MM.1S (cell line): ENCODE measurements at places on chromosomes 1 and 21.
A peak's percentile ranks its signal among the peaks of the same experiment; 100 is the strongest.

- H3K4me3 ChIP-seq = no peak overlapping the region
- H3K27ac ChIP-seq = no peak overlapping the region
- H3K4me1 ChIP-seq = no peaks in the 10 kb centered on the region
- H3K36me3 ChIP-seq = no peaks in the 10 kb centered on the region
- DNase-seq = no peak
Observed at GRCh38 chr1:56331892-56332567, 247.3 kb downstream of the PLPP3 start.

GRCh38 chr1:147611021-147611426 lies 59.3 kb downstream of the ACP6 start:
- H3K36me3 ChIP-seq = no peaks in the 10 kb centered on the region; the same call in 1 of the 2 replicates
- no peaks in the 10 kb centered on the region for H3K27me3 ChIP-seq
- H3K4me1 ChIP-seq = peaks cover 23% of the 10 kb centered on the region
- no peak overlapping the region for H3K4me3 ChIP-seq
- peak overlapping the region; percentile 59; the same call in 1 of the 2 replicates for H3K27ac ChIP-seq

GRCh38 chr1:93525431-93525830 lies 77.5 kb downstream of the FNBP1L start:
- no peak overlapping the region for H3K4me3 ChIP-seq
- H3K4me1 ChIP-seq = no peaks in the 10 kb centered on the region
- no peaks in the 10 kb centered on the region for H3K27me3 ChIP-seq
- DNase-seq = no peak

DNA sequence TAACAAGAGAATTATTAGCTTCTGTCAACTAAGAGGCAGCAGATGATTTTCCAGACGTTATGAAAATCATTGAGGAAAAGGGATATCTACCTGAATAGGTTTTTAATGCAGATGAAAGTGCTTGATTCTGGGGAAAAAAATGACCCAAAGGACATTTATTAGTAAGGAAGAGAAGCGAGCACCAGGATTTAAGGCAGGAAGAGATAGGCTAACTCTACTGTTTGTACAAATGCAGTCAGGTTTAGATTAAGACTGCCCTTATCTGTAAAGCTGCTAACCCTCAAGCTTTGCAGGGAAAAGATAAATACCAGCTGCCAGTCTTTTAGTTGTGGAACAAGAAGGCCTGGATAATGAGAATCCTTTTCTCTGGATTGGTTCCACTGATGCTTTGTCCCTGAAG lies 33.0 kb upstream of the LRIG2 start:
- no peak overlapping the region for H3K27ac ChIP-seq
- no peak overlapping the region for H3K4me3 ChIP-seq
- H3K27me3 ChIP-seq = no peaks in the 10 kb centered on the region
- DNase-seq = no peak
- H3K36me3 ChIP-seq = no peaks in the 10 kb centered on the region

DNA sequence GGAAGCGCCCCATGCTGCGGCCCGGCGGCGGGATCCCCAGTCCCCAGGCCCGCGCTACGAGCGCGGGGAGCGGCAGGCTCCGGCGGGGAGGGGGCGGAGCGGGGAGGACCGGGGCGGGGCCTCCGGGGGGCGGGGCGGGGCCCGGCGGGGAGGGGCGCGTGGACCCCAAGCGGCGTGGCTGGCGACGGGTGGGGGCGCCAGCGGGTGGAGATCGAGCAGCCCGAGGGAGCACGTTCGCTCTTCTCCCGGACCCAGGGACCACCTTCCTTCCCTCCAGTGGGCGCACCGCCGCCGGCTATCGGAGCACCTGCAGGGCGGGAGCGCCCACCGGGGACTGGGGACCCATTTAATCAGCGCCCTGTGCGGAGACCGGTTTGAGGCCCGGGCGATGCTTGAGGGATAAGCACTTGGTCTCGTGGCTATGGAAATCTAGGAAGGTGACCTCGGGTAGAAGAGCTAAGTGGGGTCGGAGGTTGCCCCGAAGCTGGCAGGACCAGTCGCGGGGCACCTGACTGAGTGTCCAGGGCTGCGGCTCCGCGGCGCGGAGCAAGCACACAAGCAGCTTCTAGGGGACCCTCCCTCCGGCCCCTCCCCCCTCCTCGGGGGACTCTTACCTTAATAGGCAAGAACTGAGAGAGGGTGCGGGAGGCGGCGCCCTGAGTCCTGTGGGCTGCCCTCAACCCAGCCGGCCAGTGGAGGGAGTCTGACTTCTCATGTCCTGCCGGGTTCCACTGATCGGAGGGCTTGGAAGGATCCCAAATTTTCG lies at the start of gene TSPAN2:
Gene TSPAN2 (minus strand): TSS at position 84 of the 766 bp plus-strand sequence. CDS start 71 bp downstream, at position 13.
- H3K4me1 ChIP-seq = no peaks in the 10 kb centered on the region
- no peak within 1 kb of the TSS for H3K27ac ChIP-seq
- no peak for DNase-seq
- H3K36me3 ChIP-seq = no peaks in the 10 kb centered on the region

GRCh38 chr1:66371233-66372005 lies 162.5 kb upstream of the SGIP1 start:
- peaks cover 9% of the 10 kb centered on the region; the same call in 1 of the 2 replicates for H3K36me3 ChIP-seq
- H3K4me3 ChIP-seq = no peak overlapping the region
- peak; percentile 59 for DNase-seq
- no peak overlapping the region for H3K27ac ChIP-seq
- peaks cover 58% of the 10 kb centered on the region for H3K4me1 ChIP-seq

DNA sequence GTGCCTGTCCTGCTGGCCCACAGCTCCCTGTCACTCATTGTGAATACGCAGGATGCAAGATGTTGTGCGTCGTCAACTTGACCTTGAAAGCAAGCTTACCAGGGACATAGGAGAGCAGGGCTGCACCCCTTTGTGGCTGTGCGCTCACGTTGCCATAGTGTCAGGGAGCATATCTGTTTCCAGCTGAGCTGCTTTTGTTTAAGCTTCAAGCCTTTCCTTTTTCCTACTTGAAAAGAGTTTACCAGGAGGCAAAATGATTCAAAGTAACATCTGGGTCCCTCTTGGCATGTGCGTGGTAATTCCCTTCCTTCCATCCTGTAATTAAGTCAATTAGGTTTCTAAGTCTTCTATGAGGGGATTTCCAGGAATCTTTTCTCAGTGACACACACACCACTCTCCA lies 537.1 kb downstream of the AJAP1 start:
- H3K27me3 ChIP-seq = peaks cover 20% of the 10 kb centered on the region
- no peak overlapping the region for H3K4me3 ChIP-seq

- DNase-seq = no peak
- H3K4me3 ChIP-seq = no peak overlapping the region
- H3K27me3 ChIP-seq = no peaks in the 10 kb centered on the region
- H3K27ac ChIP-seq = no peak overlapping the region
Observed at GRCh38 chr1:210882414-210883221, 251.3 kb downstream of the KCNH1 start.

- no peaks in the 10 kb centered on the region for H3K4me1 ChIP-seq
- DNase-seq = peak; percentile 19
- H3K4me3 ChIP-seq = no peak overlapping the region
Observed at GRCh38 chr1:233364695-233365539, 37.4 kb downstream of the MAP3K21 start.

- H3K4me1 ChIP-seq = no peaks in the 10 kb centered on the region
- H3K27me3 ChIP-seq = no peaks in the 10 kb centered on the region
- H3K36me3 ChIP-seq = no peaks in the 10 kb centered on the region
- H3K4me3 ChIP-seq = no peak overlapping the region
- no peak overlapping the region for H3K27ac ChIP-seq
- no peak for DNase-seq
Observed at GRCh38 chr1:169250022-169250421, 117.6 kb downstream of the NME7 start.

DNA sequence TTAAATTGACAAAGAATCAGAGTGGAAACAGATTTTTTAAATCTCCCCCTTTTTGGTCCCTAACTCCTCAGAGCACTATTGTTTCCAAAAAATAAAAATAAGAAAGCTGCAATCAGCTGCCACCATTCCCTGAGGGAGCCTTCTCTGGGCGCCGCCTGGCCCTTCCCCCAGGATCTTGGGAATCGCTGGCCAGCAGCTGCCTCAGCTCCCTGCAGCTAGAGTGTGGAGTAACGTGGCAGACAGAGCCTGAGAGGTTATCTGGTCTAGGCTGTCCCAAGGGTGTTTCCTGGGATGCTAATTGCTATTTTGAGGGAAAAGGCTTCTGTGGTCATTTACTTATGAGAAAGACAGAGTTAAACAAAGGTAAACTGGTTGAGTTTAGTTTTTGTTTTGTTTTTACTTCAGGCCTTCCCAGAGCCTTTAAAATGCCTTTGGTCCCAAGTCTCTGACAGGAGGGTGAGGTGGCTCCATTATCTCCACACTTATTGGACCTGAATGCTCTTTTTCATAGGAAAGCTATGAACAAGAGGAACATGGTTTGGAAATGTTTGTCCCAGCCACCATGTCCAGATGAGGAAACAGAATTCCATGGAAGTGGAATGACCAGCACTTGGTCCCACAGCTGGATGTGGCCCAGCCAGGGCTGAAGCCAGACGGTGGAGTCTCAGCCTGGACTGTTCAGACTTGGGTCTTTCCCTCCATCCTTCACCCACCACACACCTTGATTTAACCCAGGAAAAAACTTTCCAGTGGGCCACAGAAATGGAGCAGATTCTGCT lies 14.1 kb upstream of the KIAA1614 start:
- H3K4me1 ChIP-seq = no peaks in the 10 kb centered on the region
- no peaks in the 10 kb centered on the region for H3K27me3 ChIP-seq
- no peaks in the 10 kb centered on the region for H3K36me3 ChIP-seq
- H3K4me3 ChIP-seq = no peak overlapping the region

GRCh38 chr1:109621379-109622136 lies 1.9 kb downstream of the AMPD2 start:
- H3K4me1 ChIP-seq = peaks cover 7% of the 10 kb centered on the region
- H3K36me3 ChIP-seq = no peaks in the 10 kb centered on the region
- no peak overlapping the region for H3K27ac ChIP-seq
- no peaks in the 10 kb centered on the region for H3K27me3 ChIP-seq
- no peak for DNase-seq

- H3K27ac ChIP-seq = no peak overlapping the region
- no peak overlapping the region for H3K4me3 ChIP-seq
- H3K4me1 ChIP-seq = no peaks in the 10 kb centered on the region
- peaks cover 85% of the 10 kb centered on the region for H3K27me3 ChIP-seq
- DNase-seq = no peak
Observed at GRCh38 chr1:1006305-1007159, 6.6 kb upstream of the HES4 start.

DNA sequence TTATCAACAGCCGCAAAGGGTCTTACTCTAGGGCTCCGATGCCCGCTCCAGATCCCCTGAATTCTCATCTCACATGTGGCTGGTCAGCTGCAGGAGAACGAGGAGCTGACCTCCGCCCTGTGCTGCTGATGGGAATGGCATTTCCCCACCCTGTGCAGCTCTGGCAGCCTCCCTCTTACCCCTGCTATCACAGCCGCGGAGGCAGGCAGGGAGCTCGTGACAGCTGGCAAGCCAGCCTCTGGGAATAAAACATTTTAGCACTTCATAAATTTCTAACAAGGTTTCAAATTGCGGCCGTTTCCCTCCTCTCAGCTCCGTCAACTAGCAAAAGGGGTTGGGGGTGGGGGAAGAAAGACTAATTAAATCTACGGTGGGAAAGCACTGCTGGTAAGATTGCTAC lies 81.1 kb downstream of the DSCAM start:
- no peak overlapping the region for H3K4me3 ChIP-seq
- peaks cover 21% of the 10 kb centered on the region for H3K4me1 ChIP-seq
- H3K27me3 ChIP-seq = no peaks in the 10 kb centered on the region
- H3K36me3 ChIP-seq = no peaks in the 10 kb centered on the region

DNA sequence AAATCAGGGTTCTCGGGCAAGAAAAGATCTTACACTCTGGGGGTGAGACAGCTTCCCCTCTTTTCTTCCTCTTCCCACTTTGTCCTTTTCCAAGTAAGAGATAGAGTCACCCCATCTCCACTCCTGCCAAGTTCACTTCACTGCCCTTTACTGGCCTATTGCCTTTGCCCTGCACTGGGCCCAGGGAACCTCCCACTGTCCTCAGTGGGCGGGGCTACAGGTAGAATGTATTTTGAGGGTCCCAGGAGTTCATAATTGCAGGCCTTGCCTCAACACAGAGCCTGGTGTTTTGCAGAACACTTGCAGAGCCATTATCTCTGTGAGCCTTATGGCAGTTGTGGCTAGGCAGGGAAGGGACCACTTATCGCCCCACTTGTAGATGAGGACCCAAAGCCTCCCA lies 3.3 kb downstream of the AMPD2 start:
- no peak for DNase-seq
- H3K4me3 ChIP-seq = no peak overlapping the region
- no peaks in the 10 kb centered on the region for H3K27me3 ChIP-seq
- H3K36me3 ChIP-seq = no peaks in the 10 kb centered on the region
- H3K4me1 ChIP-seq = peaks cover 7% of the 10 kb centered on the region

DNA sequence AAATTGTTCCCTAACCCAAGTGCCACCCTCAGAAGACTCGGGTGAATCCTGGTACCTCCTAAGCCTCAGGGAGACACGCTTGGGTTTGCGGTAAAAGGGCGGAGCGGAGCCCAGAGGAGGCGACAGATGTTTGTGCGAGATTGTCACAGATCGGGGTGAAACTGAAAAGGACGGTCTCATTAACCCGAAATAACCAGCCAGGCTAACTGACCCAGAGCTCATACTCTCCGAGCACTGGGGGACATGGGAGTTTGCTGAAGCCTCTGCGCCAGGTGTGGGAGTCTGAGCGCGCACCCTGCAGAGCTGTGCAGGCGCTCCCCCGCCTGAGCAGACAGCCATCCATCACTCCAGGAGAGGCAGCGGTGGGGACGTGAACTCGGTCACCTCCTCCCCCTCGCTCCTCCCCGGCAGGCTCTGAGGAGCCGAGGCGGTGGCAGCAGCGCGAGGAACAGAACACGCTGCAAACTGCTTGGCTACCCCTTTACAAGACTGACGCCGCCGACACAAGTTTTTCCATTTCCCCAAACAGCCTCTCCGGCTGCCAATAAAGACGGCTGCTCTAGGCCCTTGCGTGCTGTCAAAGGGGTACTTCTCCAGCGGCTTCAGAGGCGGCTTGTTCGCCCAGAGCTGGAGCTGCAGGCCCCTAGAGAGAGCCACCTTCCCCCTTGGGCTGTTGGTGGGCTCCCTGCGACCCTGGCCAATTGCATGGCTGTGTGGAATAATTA lies 43.5 kb downstream of the RRAGC start:
- H3K4me3 ChIP-seq = no peak overlapping the region; the same call in 1 of the 2 replicates
- peak; percentile 77 for DNase-seq
- H3K4me1 ChIP-seq = 0 out of 2 replicates have a peak, but pooled peaks cover 9% of the 10 kb centered on the region
- peak overlapping the region; percentile 43; the same call in 1 of the 2 replicates for H3K27ac ChIP-seq
- no peaks in the 10 kb centered on the region for H3K36me3 ChIP-seq
